EL (cell line): ENCODE measurements at places on chromosomes 7 and 10.

- peak; percentile 43 for DNase-seq
Observed at GRCh38 chr10:36023939-36024338, 381.8 kb upstream of the FZD8 start.

GRCh38 chr7:139035586-139036353 is at the start of gene ZC3HAV1L:
Gene ZC3HAV1L, minus strand, starts transcription at chr7:139036042. Its CDS starts 25 bp downstream, at chr7:139036017.
- peak; percentile 69 for DNase-seq

- peak; percentile 50 for DNase-seq
Observed at GRCh38 chr10:106189292-106189691, 975.2 kb downstream of the SORCS1 start.

DNA sequence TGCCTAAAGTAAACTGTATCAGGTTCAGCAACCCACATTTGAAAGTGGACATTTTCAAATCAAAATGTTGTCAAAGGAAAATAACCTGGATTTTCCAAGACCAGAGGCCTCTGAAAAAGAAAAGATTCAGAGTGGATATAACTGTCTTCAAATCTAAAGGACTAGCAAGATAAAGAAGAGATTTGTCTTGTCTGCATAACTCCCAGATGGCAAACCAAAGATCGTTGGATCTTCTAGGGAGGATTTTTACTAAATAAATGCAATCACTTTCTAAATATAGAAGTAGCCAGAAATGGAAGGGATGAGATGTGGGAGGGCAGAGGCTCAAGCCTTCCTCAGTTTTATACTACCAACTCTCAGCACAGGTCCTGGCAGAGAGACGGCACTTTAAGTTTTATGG is 39.0 kb downstream of the CABCOCO1 start:
- no peak for DNase-seq

- DNase-seq = no peak
Observed at GRCh38 chr10:6283655-6284054, 80.9 kb downstream of the PFKFB3 start.

- no peak for DNase-seq
Observed at GRCh38 chr7:95737828-95738505, 34.4 kb upstream of the DYNC1I1 start.

DNA sequence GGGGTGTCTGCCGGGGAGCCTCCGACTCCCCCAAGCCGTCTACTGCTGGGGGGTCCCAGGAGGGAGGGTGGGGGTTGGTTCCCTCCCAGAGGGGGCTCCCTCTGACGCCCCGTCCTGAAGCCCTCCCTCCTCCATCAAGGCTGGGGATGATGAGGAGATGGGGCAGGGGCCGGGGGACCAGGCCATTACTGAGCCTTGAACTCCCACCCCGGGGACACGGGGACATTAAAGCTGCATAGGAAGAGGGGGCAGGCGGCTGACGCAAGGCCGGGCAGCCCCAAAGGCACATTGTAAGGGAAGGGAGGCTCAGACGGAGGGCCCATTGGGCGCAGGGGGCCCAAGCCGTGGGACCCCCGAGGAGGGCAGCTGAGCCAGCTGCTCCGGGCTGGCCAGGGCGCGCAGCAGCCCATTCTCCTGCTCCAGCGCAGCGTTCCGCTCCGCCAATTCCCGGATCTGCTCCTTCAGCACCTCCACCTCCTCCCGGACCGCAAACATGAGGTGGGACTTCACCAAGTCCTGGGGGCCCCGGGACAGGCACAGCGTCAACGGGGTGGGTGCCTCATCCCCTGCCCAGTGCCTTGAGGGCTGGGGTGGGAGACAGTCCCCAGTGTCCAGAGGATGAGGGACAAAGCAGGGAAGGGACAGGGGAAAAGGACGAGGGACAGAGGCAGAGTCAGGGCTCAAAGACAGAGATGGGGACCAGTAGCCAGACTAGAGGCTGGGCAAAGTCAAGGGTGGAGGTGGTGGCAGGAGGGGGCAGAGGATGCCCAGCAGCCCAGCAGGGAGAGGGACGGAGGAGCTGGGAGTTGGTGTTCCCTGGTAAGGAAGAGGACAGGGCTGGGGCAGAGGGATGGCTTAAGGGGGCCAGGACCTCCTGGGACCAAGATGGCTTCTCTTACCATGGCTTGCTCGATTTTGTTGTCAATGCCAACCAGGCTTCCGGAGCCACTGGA is 2.9 kb upstream of the SPACDR start:
- DNase-seq = no peak

DNA sequence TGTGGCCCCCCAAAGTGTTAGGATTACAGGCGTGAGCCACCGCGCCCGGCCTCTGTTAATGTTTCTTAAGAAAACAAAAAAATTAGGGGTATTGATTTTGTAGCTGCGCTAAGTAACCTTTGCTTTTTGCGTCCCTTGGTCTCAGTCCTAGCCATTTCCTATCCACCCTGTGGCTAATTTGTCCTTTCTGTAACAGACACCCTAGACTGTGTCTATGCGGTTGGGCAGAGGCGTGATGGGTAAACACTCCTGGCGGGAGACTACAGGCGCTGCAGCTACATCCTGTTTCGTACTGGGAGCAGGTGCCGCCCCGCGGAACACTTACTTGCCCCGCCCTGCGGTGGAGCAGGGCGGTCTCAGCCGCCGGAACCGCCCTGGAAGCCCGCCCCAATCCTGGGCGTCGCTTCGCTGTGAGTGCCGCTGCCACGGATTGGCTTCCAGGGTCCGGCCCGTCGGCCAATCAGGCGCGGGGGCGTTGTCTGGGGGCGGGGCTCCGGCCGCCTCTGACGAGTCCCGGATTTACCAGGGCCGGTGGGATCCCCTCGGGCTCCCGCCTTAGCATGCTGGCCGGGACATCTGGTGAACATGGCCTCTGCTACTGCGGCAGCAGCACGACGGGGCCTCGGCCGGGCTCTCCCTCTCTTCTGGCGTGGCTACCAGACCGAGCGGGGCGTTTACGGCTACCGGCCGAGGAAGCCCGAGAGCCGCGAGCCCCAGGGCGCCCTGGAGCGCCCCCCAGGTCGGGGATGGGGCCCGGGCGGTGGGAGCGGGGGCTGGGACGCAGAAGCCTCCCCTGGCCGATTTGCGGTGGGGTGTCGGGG is at the start of gene DHTKD1:
Gene DHTKD1 (plus strand): TSS at position 506 of the 821 bp plus-strand sequence. CDS start 80 bp downstream, at position 586.
- peak; percentile 99 for DNase-seq

DNA sequence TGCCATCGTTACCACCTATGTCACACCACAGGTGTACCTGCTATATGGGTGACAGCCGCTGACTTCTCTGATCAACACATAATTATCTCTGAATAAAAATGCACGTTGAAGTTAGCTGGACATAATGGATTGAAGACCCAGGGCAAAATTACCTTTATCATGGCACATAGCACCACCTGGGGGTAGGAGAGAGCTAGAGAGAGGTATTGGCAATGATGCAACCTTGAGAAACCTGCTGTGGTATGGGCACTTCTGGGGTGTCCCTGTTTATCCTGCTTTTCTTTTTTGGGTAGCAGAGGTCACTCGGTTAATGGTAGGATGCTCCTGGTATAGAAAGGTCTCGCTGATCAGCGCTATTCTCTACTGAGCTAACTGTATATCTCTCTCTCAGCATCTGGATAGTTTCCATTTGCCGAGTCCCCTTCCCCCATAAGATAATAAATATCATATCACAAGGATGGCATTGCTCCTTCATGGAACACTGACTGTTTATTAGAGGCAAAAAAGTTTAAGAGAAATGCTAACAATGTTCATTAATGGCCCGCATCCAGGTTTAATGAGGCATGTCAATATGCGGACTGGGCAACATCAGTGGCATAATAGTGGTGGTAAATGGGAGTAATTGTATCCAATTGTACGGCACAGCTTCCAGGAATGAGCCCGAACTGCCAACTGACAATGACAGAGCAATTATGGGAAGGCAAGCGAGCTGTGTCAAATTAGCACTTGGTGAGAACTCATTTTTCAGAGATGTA is 323.1 kb downstream of the TFEC start:
- peak; percentile 17 for DNase-seq

DNA sequence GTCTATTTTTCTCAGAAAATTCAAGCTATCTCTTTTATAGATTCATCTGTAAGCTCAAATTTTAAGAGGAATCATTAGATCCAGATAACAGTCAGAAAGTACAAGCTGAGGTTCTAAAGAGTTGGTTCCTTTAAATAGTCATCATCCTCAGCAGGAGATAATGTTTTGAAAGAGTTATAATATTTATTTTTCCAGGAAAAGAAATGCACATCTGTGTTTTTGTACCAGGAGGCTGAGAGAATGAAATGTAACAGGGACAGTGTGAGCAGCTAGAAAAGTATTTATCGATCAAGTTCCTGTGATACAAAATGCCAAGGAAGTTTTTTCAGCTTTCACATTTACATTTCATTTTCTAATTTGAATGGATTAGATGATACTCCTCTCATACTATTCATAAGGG is 120.2 kb upstream of the LRRTM3 start:
- peak; percentile 13 for DNase-seq

DNA sequence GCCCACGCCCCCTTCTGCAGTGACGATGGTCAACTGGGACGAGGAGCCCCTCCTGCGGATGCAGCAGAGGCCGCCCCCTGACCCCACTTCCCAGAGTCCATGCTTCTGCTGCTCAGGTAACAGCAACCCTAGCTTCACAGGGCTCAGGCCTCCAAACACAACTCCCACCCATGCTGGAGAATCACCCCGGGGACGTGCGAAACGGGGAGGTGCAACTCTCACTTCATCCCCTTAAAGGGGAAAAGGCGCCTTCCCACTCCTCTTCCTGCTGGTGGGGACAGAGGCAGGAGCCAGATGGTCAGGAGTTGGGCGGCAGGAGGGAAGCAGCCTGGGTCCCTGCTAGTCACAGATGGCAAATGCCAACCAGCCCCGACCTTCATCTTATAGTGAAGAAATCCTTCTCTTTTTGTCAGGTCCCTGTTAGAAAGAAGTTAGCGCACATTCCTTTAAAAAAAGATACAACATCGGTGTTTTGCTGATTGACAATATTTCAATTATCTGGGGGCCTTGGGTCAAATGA is 155.4 kb downstream of the DIP2C start:
- no peak for DNase-seq

DNA sequence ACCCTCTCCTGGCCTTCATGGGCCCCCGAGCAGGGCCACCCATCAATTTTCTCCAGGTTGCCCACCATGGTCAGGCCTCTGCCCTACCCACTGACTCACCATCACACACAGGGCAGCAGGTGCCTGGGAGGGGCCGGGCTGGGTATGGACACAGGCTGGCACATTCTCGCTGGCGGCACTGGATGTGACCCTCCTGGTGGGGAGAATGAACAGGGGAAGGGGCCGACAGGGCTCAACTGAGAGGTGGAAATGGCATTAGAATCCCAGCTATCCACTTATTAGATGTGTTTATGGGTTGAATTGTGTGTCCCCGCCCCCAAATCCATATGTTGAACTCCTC is 16.4 kb downstream of the KCP start:
- no peak for DNase-seq

DNA sequence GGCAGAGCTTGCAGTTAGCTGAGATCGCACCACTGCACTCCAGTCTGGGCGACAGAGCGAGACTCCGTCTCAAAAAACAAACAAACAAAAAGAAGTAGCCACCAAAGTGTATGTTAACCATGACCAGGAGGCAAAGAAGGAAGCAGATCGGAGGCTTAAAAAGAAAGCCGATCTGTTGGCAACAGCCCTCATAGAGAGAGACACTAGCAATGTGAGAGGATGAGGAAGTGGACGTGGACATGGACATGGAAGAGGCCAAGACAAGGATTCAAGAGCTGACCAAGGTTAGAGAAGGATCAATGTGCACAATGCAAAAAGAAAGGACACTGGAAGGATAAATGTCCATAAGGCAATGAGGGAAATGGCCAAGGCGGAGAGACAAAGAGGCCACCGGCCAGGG is 14.9 kb upstream of the ADCK2 start:
- no peak for DNase-seq

DNA sequence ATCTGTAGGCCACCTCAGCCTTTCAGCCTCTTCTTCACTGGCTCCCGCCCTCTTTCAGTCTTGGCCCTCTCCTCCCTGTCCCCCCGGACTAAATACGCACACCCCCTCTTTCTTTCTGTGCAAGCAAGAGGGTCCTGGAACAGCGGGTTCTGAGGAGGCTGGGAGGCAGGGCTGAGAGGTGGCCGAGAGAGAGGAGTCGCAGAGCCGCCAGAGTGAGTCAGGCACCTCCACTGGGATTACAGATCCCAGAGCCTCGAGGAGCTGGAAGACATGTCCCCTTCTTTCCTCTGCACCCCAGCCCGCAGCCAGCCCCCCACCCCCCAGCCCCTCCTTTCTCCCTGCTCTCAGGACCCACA is 182 bp downstream of the CCDC136 start:
- peak; percentile 41 for DNase-seq

- DNase-seq = peak; percentile 77
Observed at GRCh38 chr10:82866424-82867020, 991.5 kb downstream of the NRG3 start.

- no peak for DNase-seq
Observed at GRCh38 chr7:3309140-3309539, 8.1 kb downstream of the SDK1 start.

DNA sequence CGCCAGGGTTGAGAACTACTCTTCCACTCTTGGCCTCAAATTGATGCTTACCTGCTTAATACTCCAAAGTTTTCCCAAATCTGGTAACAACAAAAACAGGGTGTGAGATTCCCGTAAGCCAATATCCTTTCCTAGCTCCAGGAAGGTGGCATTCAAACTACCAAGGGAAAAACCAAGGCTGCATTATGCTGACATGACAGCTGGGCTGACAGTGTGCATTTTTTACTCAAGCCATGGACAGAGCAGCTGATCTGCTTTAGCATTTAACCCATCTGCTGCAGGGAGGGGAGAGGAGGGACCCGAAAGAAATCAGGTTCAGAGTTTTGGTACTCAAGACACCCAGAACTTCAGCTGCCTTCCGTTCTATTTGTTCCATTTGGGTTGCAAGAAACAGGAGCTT is 49.8 kb upstream of the RAPGEF5 start:
- no peak for DNase-seq

- no peak for DNase-seq
Observed at GRCh38 chr7:150748376-150748775, 11.2 kb downstream of the GIMAP5 start.

DNA sequence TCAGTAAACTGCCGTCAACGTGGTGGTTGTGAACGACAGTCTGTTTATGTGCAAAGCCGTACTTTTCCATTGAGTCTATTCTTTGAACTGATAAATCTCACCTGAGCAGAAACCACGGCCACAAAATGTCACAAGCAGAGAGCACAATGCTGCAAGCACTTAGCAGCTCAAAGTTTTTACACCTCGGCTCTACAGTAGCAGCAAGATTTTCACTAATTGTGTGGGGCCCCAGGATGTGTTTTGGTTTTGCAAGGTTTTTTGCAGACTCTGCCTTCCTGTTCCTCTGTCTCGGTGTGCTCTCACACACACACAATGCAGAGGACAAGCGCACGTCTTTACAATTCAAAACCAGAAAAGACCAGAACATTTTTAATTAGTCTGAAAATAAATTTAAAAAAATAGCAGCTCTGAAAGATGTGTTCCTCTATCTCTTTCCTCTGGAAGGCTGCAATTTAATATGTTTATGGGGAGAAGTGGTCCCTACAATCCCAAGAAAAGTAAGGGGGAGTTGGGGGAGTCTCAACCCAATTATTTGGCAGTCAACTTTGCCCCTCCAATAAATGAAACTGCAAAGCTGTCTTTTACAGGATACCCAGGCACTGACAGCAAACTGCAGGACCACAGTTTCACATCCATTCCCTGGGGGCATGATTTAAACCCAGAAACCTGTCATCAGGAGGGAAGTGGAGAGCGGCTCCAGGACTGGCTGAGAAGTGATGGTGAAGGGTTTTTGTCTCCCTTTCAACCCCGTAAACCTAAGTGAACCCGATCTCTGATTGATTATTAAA is 73.8 kb upstream of the SFMBT2 start:
- no peak for DNase-seq
